Activated B cell treated with CpG ODN at 0.5 μM for 24 hours (primary cell): ENCODE measurements at places on chromosomes 4 and X.

DNA sequence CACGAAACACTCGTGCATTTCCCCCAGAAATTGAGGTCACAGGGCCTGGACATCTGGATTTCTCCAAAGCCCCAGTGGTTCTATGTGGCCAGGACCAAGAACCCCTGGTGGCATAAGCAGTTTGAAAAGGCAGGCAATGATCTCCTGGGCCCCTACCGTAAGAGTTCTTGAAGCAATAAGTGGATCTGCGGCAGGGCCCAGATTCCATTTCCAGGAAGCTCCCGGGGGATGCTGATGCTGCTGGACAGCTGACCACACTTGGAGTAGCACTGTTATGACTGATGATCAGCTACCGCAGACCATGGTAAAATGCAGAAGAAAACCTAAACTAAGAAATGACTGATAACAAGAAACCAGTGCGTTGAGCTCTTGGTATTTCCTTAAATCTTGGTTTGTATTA is 27.8 kb downstream of the SMS start:
- no peak for DNase-seq

DNA sequence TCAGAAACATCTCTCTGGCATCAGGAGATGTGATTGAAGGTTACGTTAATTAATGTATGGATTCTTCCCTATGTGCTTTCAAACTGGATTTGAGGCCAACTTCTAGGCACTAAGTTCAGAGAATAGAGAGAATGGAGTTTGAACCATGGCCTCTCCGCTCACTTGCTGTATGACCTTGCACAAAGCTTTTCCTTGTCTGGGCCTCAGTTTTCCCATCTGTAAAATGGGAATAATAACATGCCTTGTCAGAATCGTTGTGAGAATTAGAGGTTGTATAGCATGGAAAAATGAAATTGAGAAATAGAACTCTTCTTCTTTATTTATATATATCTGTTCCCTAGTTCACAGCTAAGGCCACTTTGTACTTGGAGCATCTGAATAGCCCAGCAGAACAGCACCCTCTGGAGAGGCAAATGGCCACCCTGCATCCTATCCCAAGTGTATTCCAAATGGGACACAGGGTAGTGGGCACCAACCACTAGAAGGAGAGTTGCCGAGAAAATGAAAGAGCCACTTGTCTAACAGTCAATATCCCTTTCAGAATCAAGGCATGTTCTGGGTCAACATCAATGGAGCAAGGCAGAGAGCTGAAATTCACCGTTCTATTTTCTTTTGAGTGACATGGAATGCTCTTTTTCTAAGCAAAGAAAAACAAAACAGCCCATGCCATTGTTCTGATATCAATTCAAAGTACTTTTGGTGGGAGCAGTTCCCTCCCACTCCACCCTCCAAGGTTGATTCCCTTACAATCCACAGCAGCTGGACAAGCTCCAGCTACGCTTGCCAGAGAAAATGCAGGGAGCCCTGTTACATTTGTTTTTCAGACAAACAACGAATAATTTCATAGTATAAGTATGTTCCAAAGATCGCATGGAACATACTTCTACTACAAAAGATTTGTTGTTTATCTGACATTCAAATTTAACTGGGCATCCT is 23.3 kb upstream of the MTM1 start:
- DNase-seq = no peak

GRCh38 chrX:14694611-14695010 is 165.3 kb downstream of the GLRA2 start:
- DNase-seq = no peak

DNA sequence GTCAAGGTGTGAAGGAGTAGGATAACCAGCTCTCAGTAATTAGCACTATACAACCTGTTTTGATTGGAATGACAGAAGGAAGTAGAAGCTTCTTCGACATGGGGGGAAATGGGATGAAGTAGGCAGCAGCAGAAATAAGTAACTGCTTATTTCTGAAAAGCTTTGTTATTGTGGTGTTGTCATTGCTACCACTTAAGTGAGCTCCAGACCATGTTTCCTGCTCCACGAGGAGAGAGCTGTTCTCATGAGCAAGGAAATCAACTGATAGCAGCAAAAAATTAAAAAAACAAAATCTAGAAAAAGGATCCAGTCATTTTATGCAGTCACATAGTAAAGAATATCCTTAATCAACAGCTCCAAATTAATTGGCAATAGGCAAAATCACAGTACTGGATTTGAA is 106.1 kb upstream of the TLL1 start:
- no peak for DNase-seq

DNA sequence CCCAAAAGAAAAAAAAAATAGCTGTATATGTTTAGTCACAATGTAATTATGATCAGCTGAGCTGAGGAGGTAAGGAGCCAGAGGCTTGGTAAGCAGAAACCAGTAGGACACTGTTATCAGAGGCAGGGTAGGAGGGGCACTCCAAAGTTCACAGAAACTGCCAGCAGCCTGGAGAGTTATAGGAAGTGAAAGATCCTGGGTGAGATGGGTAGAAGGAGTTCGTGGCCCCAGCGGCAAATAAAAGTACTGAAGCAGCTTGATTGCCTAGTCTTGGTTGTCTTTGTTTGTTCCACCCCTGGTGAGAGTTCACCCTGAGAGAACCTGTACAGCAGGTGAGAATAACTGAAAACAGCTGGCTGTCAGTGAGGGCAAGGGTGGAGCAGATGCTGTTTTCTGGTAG is 340.8 kb downstream of the ADGRL3 start:
- DNase-seq = no peak

DNA sequence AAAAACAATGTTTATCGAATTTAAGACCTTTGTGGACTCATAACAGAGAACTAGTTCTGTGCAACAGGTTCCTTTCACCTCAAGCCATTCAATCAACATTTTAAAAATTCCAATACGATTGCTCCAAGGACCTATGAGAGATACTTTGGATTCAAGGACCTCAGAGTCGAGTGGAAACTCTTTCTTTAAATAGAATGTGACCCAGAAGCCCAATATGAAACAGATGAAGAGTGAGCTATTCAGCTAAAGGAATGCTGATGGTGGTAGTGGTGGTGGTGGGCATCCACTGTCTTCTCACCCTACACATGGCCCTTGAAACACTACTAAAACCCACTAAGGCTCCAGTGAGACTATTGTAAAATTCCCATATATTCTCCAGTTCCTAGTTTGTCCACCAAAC is 257.2 kb downstream of the DMD start:
- DNase-seq = no peak

- DNase-seq = no peak
Observed at GRCh38 chr4:142656178-142656577, 189.9 kb downstream of the INPP4B start.

DNA sequence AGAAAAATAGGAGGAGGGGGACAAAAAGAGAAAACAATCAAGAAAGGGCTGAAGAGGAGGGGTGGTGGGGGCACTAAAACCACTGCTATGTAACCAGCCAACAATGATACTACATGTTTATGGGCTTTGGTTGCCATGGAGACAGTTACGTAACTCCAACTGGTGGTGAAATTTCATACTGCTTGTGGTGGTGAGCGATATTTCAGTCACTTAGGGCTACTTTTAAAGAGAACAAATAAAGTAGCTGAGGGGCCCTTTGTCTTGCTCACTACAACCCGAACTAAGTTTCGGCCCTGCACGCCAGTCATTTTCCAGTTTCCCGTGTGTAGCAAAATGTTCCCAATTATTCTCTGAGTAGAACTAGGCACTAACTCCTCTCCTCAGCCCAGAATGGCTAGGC is 275.2 kb upstream of the EDA2R start:
- DNase-seq = no peak

GRCh38 chr4:23877758-23878229 is 12.1 kb downstream of the PPARGC1A start:
- DNase-seq = no peak

DNA sequence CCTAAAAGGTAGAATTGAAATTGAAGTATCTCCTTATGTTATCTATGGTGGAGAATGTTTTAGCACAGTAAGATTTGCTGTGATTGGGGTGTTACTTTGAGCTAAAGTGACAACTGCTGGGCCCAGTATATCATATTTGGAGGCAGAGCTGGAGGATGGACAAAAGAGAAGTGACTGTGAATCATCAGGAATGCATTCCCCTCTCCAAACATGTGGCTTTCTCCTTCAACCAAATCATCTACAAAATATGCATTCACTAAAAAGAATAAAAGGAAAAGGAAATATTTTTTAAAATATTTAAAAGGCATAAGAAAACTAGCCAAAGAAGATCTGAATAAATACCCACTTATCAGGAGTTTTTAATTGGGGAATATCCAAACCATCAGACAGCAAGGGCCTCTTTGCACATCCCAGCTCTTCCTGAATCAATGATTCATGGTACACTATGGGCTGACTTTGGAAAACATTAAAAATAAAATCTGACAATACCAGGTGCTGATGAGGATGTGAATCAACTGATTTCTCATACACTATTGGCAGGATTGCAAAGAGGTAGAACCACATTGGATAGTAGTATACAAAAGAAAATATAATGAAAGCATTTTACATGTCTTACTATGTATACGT is 671.7 kb upstream of the NR3C2 start:
- no peak for DNase-seq

- DNase-seq = no peak
Observed at GRCh38 chr4:3338976-3339531, 46.2 kb downstream of the RGS12 start.

DNA sequence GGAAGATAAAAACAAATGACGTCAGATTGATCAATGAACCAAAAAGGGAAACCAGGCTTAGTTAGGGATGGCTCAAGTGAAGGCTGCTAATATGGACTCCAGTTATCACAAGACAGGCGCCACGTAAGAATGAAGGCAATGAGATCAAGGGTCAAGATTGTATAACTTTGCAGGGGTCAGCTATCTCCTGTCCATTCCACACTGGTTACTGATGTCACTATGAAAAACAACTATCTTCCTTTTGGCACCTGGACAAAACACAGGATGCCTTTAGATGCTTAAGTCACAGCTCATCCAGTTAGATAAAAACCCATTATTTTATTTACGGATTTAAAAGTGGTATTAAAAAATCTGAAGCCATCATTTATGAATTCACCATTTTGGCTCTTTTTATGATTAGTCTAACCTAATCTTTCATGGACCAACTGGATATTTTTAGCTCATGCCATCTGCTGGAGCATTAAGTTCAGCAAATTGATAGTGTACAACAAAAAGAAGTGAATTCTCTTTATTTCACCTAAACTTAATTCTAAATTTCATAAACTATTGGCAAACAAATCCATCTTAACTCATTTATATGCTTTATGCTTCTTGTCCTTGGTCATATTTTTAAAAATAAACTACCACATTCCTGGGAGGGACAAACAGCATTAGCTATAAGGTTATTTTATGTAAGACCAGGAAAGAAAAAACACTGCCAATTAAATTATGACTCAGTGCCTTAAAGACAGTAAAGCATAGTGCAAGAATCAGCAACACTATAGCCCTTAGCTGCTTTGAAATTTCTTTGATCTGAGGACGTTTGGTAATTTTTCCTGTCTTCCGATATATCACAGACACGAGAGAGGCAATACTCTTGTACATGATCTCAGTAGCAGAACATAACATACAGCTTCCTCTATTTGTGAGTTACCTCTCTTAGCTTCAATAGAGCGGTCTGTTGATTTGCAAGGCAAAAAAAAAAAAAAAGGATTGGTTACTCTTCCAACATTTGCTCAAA is 27.0 kb downstream of the DHX15 start:
- DNase-seq = no peak

- no peak for DNase-seq
Observed at GRCh38 chrX:45007598-45007997, 134.6 kb downstream of the KDM6A start.

DNA sequence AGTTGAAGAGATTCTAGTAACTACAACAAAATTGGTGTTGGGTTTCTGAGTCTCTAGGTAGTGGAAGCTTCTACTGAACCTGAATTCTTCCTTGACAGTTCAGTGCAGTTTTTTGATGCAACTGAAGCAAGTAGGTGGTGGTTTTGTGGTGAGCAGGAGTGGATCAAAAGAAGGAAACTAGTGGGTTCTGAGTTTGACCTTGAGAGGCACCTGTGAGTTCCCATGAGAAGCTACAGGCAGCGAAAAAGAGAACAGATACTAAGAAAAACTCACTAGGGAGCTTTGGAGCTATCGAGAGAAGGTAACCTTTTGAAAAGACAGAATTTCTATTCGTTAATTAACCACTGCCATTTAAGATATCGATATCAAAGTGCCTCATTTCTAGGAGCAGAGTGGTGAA is 145.2 kb downstream of the PDHA2 start:
- no peak for DNase-seq

DNA sequence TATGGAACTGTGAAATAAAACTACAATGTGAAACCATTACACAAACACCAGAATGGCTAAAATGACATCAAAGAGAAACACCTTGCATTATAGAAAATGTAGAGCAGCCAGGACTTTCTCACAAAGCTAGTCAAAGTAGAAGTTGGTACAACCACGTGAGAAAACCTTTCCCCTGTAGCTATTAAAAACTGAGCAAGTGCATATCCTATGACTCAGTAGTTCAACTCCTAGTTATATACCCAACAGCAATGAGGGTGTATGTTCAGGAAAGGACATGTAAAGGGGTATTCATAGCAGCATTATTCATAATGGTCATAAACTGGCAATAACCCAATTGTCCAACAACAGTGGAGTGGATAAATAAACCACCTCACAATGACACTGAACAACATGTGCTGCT is 177.5 kb upstream of the NUDT10 start:
- DNase-seq = no peak

DNA sequence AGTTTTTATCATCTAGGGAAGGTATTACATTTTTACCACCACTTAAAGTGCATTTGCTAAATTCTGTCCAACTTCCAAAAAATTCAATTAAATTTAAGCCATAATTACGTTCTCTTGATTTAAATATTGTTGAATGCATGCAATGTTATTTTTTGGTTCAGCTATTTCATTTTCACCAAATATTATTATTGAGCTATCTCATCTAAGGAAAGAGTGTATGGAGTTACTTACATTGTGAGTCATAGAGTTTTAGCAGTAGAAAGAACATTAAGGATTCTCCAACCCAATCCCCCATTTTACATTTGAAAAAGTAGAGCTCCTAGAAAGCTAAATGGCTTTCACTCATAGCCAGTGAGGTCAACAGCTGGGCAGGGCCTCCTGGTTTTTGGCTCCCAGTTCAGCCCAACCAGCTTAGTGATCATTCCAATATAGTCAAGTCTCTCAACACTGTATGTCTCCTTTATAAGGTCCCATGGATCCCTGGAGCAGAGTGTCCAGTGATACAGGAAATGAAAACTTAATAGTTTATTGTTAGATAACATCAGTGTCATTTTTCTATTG is 60.5 kb downstream of the NDNF start:
- no peak for DNase-seq

- no peak for DNase-seq
Observed at GRCh38 chrX:9897761-9898161, 69.4 kb upstream of the CLDN34 start.

DNA sequence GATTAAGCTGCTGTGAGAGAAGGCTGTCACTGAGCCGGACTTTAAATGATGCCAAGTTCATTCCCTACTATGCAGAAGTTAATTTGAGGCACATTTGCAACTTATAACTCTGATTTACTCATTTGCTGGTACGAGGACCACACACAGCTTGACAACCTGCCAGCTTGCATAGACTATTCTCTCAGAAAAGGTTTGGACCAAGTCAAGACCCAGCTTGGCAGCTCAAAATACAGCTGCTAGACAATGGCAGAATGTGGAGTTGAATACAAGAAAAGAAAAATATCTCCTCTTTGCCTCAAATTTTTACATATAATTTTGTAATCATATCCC is 338.9 kb downstream of the DHX15 start:
- DNase-seq = no peak

GRCh38 chr4:101421386-101421785 is 74.1 kb upstream of the PPP3CA start:
- no peak for DNase-seq

GRCh38 chrX:13074297-13075262 is 30.2 kb upstream of the FAM9C start:
- no peak for DNase-seq

GRCh38 chrX:71504346-71504745 is 28.6 kb upstream of the OGT start:
- DNase-seq = no peak
